ENCODE measurements at places on chromosomes 1 and 21.

- no peak for DNase-seq
Observed at GRCh38 chr1:203440771-203441170, 34.8 kb upstream of the PRELP start.

- no peak for DNase-seq
Observed at GRCh38 chr1:231855361-231855760, 228.8 kb downstream of the DISC1 start.

GRCh38 chr1:202237052-202237451 is 43.5 kb downstream of the LGR6 start:
- DNase-seq: no peak

- no peak for DNase-seq
Observed at GRCh38 chr1:117067533-117068370, 7.6 kb downstream of the TTF2 start.

DNA sequence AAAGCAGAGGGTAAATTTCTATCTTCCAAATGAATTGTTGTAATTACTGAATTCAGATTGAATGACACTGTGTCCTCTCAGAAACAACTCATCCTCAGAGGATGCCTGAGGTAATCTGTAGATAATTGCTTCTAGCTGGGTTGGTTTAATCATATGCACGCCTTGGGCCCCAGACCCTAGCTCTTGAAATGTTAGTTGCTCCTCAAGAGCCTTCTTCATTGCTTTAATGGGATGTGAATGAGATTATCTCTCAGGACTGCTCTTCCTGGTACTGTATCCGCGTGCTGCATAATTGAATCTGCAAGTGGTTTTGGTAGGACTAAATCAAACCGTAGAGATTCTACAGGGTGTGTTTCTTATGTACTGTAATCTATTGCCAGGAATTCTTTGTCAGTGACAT is 569.3 kb upstream of the NEGR1 start:
- no peak for DNase-seq
